Fibroblast of gingiva (primary cell): ENCODE measurements at places on chromosomes 5 and 9.
A peak's percentile ranks its signal among the peaks of the same experiment; 100 is the strongest.

DNA sequence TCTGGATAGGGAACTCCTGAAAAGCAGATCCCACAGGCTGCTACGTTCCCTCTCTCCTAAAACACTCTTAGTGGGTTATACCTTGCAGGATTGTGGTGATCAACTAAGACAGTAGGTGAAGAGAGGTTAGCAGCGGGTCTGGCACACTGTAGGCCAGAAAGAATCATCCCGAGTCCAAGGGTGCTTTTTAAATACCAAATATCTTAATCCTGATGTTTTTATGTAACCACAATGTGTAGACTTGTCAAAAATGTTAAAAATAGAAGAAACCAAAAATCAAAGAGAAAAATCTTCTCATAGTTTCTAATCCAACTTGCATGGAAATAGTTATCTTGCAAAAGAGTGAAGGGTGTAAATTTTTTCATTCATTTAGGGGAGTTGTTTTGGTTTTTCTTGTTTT is 52.3 kb upstream of the IFNK start:
- no peak for DNase-seq

DNA sequence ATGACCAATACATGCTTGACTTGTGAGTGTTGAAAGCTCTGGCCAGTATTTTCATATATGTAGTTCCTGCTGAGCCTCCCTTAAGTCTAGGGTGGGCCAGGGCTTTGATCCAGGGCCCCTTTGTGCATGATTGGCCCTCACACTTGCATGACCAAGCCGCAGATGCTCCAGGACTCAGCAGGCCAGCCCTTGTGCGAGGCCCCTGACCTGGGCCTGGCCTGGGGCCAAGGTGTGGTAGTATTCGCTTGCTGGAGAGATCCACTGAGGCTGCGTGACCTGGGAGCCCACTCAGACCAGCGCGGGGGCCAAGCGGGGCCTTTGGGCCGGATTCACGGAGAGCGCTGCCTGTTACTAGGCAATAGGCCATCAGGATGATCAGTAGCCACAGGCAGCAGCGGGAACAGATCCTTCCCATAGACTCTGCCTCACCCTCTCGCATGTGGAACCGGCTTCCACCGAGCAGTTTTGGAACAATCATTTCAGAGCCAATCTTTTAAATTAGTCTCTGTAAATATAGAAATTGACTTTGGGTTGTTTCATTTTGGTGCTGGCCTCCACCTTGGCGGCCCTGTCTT is 79.0 kb upstream of the PTCH1 start:
- no peak for DNase-seq

- no peak for DNase-seq
These were observed 148.7 kb upstream of the COL5A1 start for GRCh38 chr9:134492721-134493460.

DNA sequence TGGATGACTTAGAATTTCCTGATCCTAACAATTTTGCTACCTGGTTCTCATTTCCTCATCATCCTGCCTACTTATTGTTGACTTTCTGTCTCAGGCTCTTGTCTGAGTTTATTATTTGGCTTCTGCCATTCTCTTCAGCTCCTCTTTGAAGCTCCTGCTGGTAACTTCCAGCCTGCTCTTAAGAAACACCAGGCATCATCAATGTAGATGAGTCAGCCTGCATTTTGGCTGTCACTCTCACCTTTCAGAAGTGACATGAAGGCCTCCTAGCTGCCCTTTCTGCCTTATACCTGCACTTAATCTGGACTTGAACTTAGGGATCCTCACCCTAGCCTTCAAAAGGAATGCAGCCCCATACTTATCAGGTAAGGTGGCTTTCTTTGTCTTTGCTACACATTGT is 551.8 kb upstream of the ZNF608 start:
- peak; percentile 10 for DNase-seq

DNA sequence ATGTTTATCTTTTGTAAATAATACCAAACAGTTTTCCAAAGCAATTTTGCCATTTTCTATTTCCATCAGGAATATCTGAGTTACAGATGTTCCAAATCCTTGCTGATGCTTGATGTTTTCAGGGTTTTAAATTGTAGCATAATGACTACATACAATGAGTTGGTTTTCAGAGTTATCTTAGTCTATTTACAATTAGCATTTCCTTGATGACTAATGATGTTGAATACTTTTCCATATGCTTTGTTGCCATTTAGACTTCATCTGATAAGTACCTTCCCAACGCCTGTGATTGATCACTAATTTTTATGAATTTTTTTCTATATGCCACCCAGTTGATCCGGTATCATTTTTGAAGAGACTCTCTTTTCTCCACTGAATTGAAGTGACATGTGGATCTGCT is 102.3 kb downstream of the SLC25A46 start:
- no peak for DNase-seq

DNA sequence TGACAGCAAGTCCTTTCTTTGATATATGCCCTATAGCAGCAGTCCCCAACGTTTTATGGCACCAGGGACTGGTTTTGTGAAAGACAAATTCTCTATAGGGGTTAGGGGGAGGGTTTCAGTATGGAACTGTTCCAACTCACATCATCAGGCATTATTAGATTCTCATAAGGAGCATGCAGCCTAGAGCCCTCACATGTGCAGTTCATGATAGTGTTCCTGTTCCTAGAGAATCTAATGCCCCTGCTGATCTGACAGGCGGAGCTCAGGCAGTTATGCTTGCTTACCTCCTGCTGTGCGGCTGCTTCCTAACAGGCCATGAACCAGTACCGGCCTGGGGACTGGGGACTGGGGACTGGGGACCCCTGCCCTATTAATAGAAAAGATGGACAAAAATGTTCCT is 2.7 kb upstream of the RAPGEF6 start:
- DNase-seq, result no peak

DNA sequence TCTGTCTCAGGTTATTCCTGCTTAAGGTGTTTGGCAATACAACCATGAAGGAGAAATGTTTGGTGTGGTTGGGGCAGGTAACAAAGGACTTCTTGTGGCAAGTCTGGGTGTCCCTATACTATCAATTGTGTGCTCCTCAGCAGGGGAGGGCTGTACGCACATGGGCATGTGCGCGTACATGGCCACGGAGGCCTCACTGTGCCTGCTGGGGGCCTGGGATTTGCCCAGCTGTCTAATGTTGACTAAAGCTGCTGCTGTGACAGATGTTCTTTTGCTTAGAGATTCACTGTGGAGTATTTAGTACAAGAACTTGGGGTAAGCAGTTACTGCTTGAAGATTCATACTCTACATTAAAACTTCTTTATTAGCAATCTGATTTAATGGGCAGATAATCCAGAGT is 97.5 kb downstream of the HSPA4 start:
- no peak for DNase-seq

DNA sequence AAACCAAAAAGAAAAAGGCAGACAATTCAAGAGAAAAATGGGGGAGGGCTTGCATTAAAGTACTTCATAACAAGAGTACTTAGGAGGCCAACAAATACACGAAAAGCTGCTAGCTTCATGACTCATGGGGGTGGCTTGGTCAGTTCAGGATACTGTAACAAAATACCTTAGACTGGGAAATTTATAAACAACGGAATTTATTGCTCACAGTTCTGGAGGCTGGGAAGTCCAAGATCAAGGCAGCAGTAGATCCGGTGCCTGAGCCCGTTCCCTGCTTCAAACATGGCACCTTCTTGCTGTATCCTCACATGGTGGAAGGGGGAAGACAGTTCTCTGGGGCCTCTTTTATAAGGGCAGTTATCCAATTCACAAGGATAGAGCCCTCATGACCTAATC is 111.4 kb downstream of the C9orf50 start:
- peak; percentile 92 for DNase-seq

DNA sequence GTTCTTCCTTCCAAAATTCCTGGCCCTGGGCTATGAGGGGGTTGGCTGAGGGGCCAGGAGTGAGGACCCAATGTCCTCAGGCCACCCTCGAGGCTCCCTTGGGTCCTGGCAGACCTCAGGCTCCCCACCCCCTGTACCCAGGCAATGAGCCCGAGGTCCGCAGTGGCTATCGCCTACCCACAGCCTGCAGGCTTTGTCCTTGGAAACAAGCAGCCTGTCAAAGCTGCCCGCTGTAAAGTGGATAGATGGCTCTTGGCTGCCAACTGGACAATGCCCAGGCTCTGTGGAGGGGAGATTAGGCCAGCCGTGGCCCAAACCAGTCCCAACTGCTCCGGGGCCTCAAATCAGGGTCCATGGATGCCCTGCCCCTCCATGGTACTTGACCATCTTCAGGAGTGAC is 2.2 kb upstream of the ADGRD2 start:
- DNase-seq, result no peak

GRCh38 chr9:126343271-126343700 is 16.7 kb downstream of the MVB12B start:
- no peak for DNase-seq

DNA sequence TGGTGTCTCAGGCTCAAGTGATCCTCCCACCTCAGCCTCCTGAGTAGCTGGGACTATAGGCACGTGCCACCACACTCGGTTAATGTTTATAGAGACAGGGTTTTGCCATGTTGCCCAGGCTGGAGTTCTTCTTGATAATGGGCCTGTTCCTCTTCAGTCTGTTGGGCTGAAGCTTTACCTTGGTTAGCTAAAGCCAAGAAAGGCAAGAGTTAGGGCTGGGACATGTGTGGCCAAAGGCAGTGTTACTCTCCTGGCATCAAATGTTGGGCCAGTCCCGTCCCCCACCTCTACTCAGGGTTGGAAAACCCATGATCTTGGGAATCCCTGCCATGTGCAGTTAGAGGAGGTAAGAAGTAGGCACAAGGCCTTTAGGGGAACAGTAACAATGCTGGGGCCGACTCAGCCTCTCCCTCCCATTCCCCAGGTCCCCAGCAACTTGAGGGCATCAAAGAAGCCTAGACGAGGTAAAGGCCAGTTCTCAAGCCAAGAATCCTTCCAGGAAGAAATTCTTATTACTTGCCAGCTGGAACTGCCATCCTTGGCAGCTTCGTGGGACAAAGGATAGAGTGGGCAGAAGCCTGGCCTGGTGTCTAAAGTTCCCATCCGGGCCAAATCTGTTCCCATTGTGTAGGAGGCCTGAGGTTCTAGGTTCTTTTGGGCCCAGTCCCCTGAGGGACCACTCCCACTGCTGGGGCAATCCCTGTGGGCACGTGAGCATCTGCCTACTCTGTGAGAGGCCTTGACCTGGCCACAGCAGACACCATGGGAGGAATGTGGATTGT is 4.5 kb downstream of the EGR1 start:
- peak; percentile 92 for DNase-seq

DNA sequence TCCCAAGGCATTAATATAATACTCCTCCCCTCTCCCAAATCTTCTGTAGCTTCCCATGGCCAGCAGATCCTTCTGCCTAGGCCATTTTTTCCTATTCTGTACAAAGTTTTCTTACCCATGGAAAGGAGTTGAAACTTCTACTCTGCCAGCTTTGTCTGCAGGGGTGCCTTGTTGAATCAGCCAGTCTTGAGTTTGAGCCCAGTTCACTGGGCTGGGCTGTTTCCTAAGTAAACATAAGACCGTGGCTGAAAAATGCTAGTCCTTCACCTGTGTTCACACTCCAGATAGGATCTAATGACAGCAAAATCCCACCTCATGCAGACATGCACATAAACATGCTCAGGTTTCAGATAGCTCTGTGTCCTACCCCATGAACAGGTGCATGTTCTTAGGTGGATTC is 10.4 kb downstream of the TEX48 start:
- no peak for DNase-seq

DNA sequence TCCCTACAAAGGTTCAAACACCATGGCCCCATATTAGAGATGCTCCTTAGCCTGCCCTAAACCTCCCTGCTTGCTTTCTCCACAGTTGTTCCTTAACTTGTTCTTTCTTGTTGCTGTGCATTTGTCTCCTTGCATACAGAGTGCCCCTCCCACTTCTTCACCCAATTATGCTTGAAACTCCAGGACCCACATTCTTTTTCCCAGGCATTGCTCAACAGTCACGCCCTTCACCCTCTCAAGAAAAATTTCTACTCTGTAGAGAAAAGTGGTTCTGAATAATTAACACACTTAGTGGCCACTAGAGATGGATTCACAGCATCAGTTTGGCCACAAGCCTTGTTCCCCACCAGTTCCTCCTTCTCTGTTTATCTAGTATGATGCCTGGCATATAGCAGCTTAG is 57.7 kb downstream of the NREP start:
- DNase-seq, result no peak

- DNase-seq, result no peak
These were observed 5.7 kb downstream of the LHX2 start for GRCh38 chr9:124017051-124017928.
